ENCODE measurements at places on chromosomes 7 and 10.

GRCh38 chr10:79070606-79071395 lies 2.0 kb downstream of the ZMIZ1 start:
- DNase-seq = peak; percentile 64

GRCh38 chr7:80197627-80198026 lies 63.0 kb downstream of the GNAI1 start:
- no peak for DNase-seq

GRCh38 chr7:100484673-100485045 lies 932 bp downstream of the NYAP1 start:
- no peak for DNase-seq

GRCh38 chr10:86305521-86305920 lies 61.1 kb downstream of the GRID1 start:
- no peak for DNase-seq

DNA sequence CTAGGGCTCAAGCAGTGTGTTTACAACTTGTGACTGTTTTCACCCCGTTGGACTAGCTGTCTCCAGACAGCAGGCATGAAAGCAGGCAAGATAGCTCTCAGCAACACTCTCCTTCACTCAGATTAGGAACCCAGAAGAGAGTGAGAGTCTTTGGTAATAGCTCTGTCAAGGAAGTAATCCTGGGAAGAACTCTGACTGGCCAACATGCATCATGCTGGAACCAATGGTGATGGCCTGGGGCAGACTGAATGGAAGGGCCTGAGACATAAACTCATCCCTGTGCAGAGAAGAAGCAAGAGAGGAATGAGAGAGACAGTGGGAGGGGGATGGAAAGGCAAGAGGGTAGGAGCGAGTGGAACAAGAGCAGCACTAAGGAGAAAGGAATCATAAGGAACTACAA lies 48.9 kb downstream of the AKR1D1 start:
- no peak for DNase-seq

GRCh38 chr10:34492081-34492480 lies 323.0 kb downstream of the PARD3 start:
- DNase-seq = no peak

DNA sequence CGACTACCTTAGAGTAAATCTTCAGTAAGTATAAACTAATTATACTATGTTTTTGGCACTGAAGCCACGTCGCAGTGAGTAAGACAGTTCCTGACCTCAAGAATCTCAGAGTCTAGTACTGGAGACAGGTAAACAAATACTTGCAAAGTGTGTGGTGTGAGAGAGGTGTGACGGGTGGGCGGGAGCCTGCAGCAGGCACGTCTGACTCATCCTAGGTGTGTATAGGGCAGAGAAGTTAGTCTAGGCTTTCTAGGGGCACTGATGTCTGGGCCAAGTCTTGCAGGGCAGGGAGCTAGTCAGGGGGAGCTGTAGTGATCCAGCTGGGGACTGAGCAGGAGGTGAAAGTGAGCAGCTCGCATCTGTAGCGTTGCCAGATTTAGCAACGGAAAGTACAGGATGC lies 35.9 kb upstream of the SFTPD start:
- no peak for DNase-seq

DNA sequence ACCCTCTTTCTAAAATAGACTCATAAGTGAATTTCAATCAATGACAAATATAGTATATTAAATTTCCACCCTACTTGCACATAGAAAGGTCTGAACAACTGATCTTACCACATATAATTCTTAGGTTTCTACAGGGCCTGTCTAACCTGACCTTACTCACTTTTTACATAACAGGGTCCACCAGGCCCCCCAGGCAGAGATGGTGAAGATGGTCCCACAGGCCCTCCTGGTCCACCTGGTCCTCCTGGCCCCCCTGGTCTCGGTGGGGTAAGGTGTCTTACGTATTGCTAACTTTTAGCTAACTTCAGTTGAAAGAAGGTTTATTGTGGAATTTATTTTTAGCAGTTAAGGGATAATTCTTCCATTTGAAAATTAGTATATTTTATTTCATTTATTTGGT lies 5.3 kb downstream of the COL1A2 start:
- no peak for DNase-seq

DNA sequence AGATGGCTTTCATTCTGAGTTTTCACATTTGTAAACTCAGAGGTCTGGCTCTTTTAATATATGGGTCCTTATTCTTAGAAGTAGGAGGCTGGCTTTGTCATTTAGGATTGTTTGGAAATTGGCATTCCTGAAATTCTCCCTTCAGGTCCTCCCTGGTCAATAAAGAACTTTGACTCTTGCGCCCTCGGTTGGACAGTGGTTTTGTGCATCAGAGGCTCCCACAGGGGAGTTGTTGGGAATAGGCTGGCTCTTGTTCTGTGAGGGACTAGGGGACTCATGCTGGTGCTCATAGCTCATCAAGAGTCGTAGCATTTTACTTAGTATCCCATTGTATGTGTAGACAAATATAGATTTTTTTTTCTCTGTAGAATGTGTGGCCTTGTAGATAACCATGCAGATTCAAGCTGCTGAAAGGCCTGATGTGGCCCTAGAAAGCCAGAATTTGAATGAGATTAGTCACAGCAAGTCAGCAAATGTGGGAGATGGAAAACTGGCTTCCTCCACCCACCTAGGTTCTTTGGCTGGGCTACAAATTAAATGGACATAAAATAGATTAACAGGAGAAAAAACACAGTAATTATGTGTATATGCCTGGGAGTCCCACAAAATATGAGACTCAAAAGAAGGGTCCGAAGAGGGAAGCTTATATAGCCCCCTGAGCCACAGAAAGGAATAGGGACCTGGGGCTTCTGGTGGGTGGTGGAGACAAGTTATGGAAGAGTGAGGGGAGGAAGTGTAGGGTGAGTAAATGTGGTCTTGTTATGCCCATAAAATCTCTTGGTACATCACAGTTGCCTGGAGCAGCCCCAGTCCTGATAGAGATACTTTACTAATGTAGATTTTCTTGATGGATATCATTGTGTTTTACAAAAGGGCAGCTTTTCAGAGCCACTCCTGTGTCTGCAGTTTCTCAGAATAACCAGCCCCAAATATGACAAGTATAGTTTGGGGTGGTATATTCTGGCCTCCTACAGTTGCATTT lies 94.6 kb upstream of the BTBD16 start:
- DNase-seq = no peak

DNA sequence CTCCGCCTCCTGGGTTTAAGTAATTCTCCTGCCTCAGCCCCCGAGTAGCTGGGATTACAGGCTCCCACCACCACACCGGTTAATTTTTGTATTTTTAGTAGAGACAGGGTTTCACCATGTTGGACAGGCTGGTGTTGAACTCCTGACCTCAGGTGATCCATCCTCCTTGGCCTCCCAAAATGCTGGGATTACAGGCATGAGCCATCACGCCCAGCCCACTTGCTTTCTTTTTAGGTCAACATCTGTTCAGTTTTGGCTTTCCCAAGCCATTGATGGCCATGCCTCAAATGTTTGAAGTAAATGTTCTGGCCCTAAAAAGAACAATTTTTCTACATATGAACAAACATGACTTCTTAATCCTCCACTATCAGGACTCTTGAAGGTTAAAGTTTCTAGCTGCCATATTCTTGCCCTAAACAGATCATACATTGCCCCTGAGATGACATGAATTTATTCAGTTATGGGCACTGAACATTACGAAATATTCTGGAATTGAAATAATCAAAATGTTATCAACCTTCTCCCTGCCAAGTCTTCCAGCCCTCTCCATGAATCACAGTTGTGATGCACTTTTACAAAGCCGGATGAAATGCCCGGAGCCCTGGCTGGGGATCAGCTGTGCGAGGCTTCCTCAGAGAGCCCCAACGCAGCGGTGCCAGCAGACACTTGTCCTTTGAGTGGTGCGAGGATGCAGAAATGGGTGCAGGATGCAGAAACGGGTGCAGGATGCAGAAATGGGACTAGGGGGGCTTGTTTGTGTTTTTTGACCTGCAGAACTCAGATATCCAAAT lies 2.9 kb downstream of the MRLN start:
- no peak for DNase-seq

GRCh38 chr10:7261351-7261750 lies 149.5 kb downstream of the SFMBT2 start:
- no peak for DNase-seq

GRCh38 chr10:91220954-91221675 lies 652 bp downstream of the PCGF5 start:
- no peak for DNase-seq

DNA sequence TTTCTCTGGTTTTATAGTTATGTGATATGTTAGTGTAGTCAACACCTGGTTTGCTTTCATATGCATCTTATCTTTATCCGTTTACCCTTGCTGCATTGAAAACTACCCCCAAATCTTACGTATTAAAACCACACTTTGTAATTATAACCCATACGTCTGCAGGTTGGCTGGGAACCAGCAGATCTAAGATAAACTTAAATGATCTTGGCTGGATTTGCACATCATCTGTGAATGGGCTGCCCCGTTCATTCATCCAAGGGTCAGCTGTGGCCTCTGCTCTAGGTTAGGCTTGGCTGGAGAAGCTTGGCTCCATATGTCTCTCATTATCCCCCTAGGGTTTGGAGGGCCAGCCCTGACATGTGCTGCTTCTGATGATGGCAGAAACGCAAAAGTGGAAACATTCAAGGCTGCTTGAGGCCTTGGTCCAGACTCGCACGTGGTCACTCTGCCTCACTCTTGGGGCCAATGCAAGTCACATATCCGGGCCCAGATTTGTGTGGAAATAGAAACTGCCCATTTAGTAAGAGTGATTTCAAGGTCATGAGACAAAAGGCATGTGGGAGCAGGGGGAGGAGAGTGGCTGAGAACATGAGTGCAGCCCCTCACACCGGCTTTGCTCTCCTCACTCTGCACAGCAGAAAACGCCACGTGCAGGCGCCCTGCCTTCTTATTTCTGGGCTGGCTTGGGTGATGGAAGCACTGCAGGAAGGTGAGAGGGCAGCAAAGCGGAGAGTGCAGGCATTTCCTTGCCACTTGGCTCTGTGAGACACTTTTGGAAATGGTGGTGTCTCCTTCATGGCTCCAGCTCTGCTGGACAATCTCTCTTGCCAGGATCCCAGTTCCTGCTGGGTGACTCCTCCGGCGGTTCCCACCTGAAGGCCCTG lies 553.8 kb downstream of the GLRX3 start:
- no peak for DNase-seq

GRCh38 chr10:6840766-6841165 lies 260.7 kb upstream of the PRKCQ start:
- no peak for DNase-seq

GRCh38 chr7:17986851-17987250 lies 40.8 kb downstream of the PRPS1L1 start:
- no peak for DNase-seq

DNA sequence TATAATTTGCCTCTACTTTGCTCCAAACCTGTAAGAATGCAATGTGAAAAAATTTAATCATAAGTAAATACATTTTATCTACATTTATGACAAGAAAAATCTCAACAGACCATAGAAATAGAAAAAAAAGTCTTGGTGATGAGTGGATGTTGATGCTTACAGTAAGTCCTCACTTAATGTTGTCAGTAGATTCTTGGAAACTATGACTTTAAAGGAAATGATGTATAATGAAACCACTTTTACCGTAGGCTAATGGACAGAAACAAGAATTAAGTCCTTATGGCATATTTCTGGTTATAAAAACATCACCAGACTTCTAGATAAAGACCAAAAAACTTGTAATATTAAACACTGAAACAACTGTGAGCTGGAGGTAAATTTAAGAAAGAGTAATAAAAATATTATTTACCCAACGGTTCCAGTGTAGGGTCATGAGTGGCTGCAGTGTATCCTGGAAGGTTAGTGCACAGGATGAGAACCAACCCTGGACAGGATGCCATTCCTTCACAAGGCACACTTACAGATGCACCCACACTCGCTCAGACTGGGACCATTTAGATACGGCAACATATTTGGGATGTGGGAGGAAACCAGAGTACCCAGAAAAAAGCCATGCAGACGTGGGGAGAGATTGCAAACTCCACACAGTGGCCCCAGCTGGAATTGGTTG lies 76.3 kb downstream of the GLCCI1 start:
- DNase-seq = no peak

GRCh38 chr7:116674508-116675173 lies 2.6 kb downstream of the MET start:
- DNase-seq = no peak

GRCh38 chr7:18756378-18757050 lies 261.0 kb downstream of the HDAC9 start:
- no peak for DNase-seq

DNA sequence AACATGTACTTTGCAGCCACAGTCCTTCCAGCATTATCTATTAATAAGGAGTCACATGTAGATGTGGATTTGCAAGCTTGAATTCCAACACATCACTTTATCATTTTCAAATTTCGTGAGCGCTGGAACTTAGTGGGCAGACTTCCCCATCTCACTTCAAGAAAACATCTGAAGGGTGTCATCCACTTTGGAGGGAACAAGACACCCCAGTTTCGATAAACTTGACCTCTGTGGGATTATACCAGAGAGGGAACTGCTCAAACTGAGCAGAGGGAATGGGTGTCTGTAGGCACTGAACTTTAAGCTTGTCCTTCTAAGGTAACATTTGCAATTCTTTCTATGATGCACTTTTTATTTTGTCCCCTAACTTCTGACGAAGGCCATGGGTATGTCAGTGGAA lies 27.5 kb downstream of the ADRB1 start:
- no peak for DNase-seq

Data from dermis microvascular lymphatic vessel endothelial cell (primary cell).